ENCODE measurements at places on chromosomes 2 and 18. TPM values are rescaled to one million over a fixed set of nuclear protein-coding genes. Genes with fewer than 3 reads are reported as not detected.

Gene LYPD1
- polyA plus RNA-seq, result 66.4 TPM

Gene C2orf66
- 0.44 TPM for polyA plus RNA-seq

- no peak for DNase-seq
Observed at GRCh38 chr18:22110461-22110924, 58.9 kb upstream of the GATA6 start.

- no peak for DNase-seq
Observed at GRCh38 chr18:39486268-39486667, 1920.7 kb upstream of the CELF4 start.

DNA sequence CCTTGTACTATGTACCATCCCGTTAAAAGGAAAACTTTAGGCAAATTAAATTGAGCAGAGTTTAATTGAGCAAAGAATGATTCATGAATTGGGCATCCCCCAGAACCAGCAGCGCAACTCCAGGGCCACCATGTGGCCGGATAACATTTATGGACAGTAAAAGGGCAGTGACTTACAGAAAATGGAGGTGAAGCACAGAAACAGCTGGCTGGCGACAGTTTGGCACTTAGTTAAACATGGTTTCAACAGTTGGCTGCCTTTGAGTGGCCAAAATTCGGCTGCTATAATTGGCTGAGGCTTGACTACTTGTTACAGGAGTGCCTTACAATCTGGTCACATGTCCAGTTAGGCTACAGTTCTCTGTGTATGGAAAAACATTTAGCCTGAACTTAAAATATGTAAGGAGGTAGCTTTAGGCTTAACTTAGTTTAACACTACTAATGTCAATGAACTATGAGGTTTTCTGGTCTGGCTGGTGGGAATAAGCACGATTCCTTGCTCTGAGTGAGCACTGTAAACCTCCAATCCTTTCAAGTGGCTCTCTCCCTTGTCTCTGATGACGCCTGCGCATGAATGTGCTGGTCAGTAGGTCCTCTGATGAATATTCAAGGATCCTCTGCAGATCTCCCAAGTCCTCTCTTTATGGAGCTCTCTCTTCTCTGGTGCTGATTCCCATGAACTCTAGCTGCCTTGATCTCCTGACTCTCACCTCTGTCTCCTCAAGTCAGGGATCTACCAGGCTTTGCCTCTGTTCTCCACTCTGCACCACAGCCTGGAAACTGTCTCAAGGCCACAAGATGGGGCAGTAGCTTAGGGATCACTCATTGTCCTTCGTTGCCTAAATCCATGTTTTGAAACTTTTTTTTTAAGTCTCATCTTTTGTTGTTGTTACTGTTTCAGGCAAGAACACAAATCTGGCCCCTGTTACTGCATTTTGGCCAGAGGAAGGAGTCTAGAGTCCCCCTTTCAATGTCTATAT lies 24.4 kb upstream of the RAB31 start:
- DNase-seq, result no peak

Gene INPP4A
- polyA plus RNA-seq, result 20.4 TPM

Gene VIL1
- polyA plus RNA-seq, result 21.5 TPM

GRCh38 chr2:63124850-63125249 lies 74.2 kb downstream of the OTX1 start:
- DNase-seq, result no peak

GRCh38 chr2:42249887-42250286 lies 80.7 kb downstream of the EML4 start:
- DNase-seq, result peak; percentile 47

GRCh38 chr18:75828379-75828778 lies 400.9 kb upstream of the SMIM21 start:
- no peak for DNase-seq

Data from right renal pelvis (tissue), 4 donors.